ENCODE measurements at places on chromosomes 12 and 14. TPM values are rescaled to one million over a fixed set of nuclear protein-coding genes. Genes with fewer than 3 reads are reported as not detected.

The SIX4 gene
- total RNA-seq: 0.23 TPM

The AMN1 gene
- total RNA-seq: 2.3 TPM

The TIGAR gene
- 13.4 TPM for total RNA-seq

The CD69 gene
- 111 TPM for total RNA-seq

The RNASE1 gene
- not detected for total RNA-seq

The ZDHHC22 gene
- total RNA-seq: not detected

The ART4 gene
- not detected for total RNA-seq

The CLEC2B gene
- total RNA-seq: 13.0 TPM

The OR6C2 gene
- total RNA-seq: not detected

The CELA1 gene
- total RNA-seq: not detected

The SERPINA10 gene
- not detected for total RNA-seq

The OR4N2 gene
- total RNA-seq: not detected

The SERPINA9 gene
- not detected for total RNA-seq

The MED6 gene
- total RNA-seq: 59.7 TPM

The BHLHE41 gene
- total RNA-seq: not detected

The WNT1 gene
- total RNA-seq: not detected

The ENDOU gene
- 0.09 TPM for total RNA-seq

The PRIMA1 gene
- total RNA-seq: not detected

The LHX5 gene
- total RNA-seq: not detected

The FOXM1 gene
- total RNA-seq: 73.7 TPM

The GYS2 gene
- total RNA-seq: 0.17 TPM

The ERP27 gene
- 1.5 TPM for total RNA-seq

Measured in activated CD4-positive, alpha-beta T cell treated with anti-CD3 and anti-CD28 coated beads, Interleukin-2, amount 10 ng/mL, durations not matched to agents 24 days and 14 days (primary cell).